ENCODE measurements at places on chromosomes 13 and 19. TPM values are rescaled to one million over a fixed set of nuclear protein-coding genes. Genes with fewer than 3 reads are reported as not detected.

- peak overlapping the region; percentile 94 for H3K27ac ChIP-seq
- H3K36me3 ChIP-seq = no peaks in the 10 kb centered on the region
- no peak for DNase-seq
These were observed 649 bp downstream of the UQCRFS1 start for GRCh38 chr19:29212356-29212647.

- H3K27ac ChIP-seq = no peak overlapping the region
- no peak overlapping the region for H3K4me3 ChIP-seq
- H3K27me3 ChIP-seq = peaks cover 32% of the 10 kb centered on the region
- no peak for DNase-seq
These were observed 18.6 kb downstream of the TMEM255B start for GRCh38 chr13:113777311-113778260.

DNA sequence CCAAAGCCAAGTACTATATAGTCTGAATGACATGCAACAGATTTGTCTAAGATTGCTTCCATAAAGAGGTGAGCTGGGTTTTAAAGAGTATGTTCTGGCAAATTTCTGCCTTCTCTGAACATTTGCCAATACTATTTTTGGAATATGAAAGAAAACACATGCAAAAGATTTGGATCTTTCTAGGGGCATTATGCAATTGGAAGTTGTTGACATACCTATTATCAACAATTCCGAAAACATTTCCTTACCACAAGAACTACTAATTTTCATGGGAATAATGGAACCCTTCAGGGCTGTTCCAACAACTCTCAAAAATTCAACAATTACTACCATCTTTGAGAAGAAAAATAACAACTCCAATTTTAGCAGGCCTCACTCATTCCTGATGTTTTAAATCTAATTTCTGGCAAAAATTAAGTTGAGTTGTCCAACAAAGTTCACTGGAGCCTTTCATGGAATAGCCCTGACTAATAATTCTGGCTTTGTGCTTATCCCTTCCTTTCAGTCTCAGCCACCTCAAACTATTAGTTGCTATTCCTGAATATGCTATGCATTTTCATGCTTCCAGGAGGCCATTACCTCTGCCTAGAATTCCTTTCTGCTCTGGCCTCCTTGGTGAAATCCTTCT is 250.0 kb downstream of the RGCC start:
- H3K27me3 ChIP-seq = no peaks in the 10 kb centered on the region
- no peaks in the 10 kb centered on the region for H3K36me3 ChIP-seq
- DNase-seq = no peak
- no peak overlapping the region for H3K4me3 ChIP-seq

GRCh38 chr13:30173303-30173610 is 134.1 kb downstream of the KATNAL1 start:
- H3K4me3 ChIP-seq = no peak overlapping the region
- H3K36me3 ChIP-seq = no peaks in the 10 kb centered on the region
- H3K4me1 ChIP-seq = no peaks in the 10 kb centered on the region
- no peak overlapping the region for H3K27ac ChIP-seq

GRCh38 chr19:47232422-47233211 is 1.6 kb upstream of the BBC3 start:
- H3K4me1 ChIP-seq = peaks cover 7% of the 10 kb centered on the region
- no peaks in the 10 kb centered on the region for H3K27me3 ChIP-seq
- H3K4me3 ChIP-seq = peak overlapping the region; percentile 99
- H3K36me3 ChIP-seq = no peaks in the 10 kb centered on the region

DNA sequence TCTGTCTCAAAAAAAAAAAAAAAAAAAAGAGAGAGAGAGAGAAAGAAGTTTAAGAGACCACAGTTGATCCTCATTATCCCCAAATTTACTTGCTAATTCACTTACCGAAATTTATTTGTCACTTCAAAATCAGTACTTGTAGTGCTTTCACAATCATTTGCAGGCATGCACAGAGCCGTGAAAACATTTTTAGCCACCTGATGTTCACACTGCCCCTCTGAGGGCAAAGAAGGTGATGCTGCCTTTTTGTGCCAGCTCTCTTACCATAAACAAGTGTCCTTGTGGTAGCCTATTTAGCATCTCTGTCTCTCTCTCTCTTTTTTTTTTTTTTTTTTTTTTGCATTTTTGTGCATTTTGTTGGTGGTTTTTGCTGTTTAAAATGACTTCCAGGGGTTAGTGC is 24.1 kb upstream of the CASP14 start:
- no peak overlapping the region for H3K4me3 ChIP-seq
- H3K27ac ChIP-seq = no peak overlapping the region

Gene ACP7
- not detected for total RNA-seq

Gene C19orf85
- total RNA-seq = not detected

Data from breast epithelium (tissue), 4 donors.